ENCODE measurements at places on chromosomes 3 and 15.

DNA sequence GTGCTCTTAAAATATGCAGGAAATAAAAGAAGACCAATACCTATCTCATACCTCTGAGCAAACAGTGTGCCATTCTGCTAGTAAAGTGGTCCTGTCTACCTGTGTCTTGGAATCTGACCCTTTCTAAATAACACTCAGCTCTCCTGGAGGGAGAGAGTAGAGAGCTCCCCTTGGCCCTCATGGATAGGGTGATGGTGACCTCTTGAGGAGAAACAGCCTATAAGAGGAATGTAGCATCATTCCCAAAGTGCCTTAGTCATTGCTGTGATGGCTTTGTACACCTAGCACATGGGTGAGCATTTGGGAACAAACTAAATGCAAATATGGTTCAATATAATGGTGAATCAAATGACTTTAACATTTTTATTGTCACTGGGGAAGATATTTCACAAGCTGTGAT lies 10.0 kb downstream of the SNTN start:
- DNase-seq: no peak

DNA sequence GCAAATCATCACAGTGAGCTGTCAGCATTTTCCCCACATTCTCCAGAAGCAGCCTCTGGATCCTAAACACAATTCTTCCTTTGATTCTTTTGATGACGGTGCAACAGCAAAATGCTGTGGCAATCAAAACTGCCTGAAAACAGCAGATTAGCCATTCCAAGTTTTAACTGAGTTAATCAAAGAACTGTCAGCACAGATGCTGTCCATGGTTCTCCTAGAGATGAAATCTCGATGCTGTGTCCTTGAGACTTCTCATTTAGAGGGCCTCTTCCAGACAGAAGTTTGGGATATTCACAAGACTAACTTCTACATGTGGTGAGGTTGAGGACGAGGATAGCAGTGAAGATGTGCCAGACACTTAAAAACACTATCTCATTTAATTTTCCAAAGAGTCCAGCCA lies 50.4 kb upstream of the GYG1 start:
- no peak for DNase-seq

DNA sequence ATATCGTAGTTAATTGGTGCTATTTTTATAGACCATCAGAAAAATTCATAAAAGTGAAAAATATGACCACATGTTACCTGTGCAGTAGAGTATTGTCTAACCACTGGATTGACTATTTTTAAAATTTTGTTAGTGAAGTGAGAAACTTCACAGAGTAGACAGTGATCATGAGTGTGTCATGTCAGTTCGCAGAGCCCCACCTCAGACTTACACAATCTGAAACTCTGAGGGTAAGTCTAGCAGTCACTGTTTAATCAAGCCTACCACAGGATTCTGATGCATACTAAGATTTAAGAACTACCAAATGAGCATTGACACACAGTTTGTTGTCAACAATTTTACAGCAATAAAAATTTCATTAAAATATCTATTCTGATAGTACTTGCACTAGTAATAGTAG lies 552.9 kb upstream of the SUCLG2 start:
- DNase-seq: no peak

DNA sequence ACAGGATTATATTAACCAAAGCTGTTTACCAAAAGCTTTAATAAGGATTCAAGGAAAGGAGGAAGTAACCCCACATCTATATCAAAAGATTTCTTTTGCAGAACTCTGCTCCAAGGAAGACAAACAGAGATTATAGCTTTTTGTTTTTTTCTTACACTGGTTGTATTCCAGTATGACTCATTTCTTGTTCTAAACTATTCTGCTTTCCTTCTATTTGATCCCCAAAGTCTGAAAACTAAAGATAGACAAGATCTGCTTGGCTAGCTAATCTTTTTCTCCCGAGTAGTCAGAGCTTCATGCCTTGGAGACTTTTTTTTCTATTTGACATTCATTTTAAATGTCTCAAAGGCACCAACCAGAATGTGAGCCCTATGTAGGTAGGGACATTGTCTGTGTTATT lies 36.8 kb upstream of the FRMD5 start:
- DNase-seq: no peak

DNA sequence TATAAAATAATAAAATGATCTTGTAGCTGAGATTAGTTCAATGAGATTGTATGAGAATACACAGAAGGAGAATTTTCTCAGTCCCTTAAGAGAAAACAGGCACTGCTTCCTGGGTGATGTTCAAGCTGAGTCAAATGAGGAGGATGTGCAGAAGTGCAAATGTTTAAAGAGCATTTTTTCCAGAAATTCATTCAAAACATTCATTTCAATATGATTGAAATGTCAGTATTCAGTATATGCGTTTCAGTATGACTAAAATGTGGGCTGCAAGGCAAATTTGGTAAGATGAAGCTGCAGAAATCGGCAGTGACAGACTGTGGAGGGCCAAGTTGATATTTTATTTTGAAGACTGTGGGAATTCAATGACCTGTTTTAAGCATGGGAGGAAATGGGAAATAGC lies 19.3 kb upstream of the PYDC2 start:
- no peak for DNase-seq

- DNase-seq: no peak
These were observed 884.0 kb upstream of the CADM2 start for GRCh38 chr3:84074767-84075166.

DNA sequence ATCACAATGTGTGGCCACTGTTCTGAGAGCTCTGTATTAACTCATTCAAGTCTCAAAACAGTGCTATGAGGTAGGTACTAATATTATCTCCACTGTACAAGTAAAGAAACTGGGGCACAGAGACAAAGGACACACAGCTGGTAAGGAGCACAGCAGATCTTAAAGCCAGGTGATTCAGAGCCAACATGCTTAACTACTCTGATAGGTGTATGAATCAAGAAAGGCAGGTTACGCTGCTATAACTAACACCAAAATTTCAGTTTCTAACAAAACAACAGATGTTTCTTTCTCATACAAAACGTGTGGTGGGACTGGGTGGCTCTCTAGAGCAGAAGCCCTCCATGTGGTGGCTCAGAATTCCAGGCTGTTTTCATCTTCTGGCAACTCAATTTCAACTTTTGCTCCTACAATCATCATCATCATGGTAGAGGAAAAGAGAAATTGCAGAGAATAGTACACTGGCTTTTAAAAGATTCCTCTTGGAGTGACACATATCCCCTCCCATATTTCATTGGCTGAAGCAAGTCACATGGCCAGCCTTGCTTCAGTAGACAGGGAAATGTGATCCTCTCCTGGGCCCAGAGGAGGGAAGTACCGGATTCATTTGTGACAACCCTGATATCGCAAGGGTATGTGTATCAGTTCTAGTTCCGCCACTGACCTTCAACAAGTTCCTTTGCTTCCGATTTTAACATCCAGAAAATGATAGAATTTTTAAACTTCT lies 126.2 kb upstream of the PTX3 start:
- no peak for DNase-seq

DNA sequence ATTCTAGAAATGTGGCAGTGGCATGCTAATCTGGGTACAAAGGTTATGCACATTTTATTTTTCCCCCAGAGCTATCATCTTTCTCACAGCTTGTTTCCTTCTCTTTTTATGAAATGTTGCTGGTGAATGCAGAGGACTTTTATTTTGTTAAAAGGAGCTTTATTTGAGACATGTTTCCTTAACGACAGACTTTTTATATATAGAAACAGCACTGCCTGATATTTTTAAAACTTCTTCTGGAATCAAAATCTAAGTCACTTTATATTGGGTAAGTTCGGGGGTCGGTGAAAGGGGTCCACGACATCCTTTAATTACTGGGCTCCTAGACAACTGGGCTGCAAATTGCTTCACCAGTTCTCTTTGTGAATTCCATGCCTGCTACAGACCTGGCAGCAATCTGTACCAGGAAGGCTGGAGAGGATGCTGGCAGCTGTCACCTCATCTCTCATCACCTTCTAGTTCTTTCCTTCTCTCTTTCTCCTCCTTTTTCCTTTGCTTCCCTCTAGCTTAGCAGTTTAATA lies 464.7 kb downstream of the PDCD6IP start:
- DNase-seq: no peak

- DNase-seq: no peak
These were observed 546.2 kb downstream of the GRM7 start for GRCh38 chr3:7407107-7407506.

DNA sequence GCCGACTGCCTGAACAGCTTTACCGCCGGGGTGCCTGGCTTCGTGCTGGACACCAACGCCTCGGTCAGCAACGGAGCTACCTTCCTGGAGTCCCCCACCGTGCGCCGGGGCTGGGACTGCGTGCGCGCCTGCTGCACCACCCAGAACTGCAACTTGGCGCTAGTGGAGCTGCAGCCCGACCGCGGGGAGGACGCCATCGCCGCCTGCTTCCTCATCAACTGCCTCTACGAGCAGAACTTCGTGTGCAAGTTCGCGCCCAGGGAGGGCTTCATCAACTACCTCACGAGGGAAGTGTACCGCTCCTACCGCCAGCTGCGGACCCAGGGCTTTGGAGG lies 815 bp downstream of the SPINT1 start:
- peak; percentile 20 for DNase-seq

- DNase-seq: no peak
These were observed 69.8 kb downstream of the UMPS start for GRCh38 chr3:124800076-124800475.

DNA sequence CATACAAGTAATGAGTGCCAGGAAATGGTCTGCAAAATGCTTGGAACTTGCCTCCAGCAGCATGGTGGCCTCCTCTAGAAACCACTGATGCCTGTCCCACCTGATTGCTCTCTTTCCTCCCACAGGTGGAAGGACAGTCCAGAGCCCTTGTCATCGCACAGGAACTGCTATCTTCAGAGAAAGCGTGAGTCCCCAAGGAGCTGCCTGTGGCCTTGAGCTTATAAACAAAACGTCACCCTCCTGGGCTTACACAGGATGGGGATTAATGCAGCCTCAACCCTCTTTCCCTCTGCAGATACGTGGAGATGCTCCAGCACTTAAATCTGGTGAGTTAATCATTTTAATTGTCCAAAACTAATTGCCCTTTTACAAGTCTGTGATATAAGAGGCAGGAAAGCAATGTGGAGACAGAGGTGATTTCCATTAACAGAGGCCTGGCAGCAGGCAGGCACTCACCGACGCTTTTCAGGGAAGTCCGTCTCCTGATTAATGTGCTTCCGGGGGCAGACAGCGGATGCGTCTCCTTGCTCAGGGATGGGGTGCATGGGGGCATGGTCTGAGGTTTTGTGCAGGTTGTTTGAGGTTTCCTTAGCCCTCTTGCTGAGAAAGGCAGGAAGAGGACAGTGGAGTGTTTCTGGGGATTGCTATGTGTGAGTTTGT lies 61.8 kb downstream of the FGD5 start:
- DNase-seq: no peak

- DNase-seq: no peak
These were observed 77.8 kb downstream of the SENP2 start for GRCh38 chr3:185663929-185664328.

- no peak for DNase-seq
These were observed 64.9 kb downstream of the GHSR start for GRCh38 chr3:172383306-172383796.

DNA sequence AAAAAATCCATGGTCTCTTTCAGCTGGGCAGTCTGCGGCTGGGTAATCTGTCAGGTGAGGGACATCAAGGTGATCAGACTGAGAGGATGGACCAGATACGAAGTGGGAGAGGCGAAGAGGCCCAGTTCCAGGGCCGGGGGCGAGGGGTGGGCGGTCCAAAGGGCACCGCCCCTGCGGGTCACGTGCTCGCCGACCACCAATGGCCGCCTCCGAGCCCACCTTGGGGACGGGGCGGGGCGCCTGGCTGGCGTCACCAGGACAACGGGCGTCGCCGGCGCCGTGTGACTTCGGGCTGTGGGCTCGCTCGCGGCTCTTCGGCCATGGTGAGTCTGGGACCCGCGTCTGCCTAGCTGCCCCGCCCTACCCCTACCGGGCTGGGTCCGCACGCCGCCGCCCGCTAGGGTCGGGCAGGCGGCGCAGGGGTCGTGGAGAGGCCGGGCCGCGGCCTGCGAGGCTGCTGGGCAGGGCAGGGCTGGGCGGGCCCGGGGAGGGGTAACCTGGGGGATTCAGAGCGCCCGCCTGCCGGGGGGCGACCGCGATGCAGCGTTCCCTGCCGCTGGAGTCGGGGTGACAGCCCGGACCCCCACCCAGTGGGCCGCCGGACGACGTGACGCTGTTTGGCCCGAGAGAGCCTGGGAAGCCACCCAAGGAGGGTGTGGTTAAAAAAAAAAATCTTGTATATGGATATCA lies at the start of gene FBXL2:
TSS of gene FBXL2 (plus strand) at position 250 of the 690 bp plus-strand sequence. CDS start at position 321, 71 bp downstream.
- peak; percentile 16 for DNase-seq

DNA sequence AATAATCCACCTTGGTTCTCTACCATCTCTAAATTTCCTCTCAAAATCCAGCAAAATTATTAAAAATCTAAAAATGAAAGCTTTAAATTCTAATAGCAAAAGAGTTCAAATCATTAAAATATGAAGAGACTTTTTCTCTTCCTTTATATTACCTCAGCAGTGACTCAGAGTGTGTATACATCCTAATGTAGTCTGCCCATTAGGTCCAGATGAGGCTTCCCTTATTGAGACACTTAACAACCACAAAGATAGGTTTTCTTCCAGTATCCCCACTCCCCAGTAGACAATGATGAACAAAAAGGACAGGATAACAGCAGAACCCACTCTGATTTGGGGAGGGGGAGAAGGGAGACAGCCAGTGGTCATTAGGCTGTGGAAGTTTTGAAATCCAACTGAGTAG lies 61.5 kb upstream of the DCBLD2 start:
- DNase-seq: no peak

GRCh38 chr3:52479037-52479876 lies 15.9 kb upstream of the STAB1 start:
- no peak for DNase-seq

DNA sequence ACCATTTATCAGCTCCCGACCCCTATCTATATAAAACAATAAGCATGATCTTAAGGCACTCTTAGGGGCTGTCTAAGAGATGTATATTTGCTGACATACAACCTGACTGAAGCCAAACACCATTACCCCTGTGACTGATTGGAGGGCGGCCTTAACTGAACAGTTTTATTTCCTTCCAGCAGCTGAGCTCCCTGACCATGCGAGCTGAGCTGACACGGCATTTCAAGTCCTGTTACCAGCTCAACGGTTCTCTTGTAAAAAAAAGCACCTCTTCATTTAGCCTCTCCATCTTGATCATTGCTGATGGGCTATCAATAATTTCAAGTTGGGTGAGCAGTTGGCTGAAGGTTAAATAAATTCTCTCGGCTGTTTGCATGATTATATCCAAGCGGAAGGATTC lies 33.4 kb upstream of the BNIP2 start:
- DNase-seq: no peak

All from stimulated activated CD4-positive, alpha-beta T cell treated with anti-CD3 and anti-CD28 coated beads, Interleukin-2, amount 100 ng/mL, for 48 hours (primary cell).